ENCODE measurements at places on chromosomes 7 and 10.

DNA sequence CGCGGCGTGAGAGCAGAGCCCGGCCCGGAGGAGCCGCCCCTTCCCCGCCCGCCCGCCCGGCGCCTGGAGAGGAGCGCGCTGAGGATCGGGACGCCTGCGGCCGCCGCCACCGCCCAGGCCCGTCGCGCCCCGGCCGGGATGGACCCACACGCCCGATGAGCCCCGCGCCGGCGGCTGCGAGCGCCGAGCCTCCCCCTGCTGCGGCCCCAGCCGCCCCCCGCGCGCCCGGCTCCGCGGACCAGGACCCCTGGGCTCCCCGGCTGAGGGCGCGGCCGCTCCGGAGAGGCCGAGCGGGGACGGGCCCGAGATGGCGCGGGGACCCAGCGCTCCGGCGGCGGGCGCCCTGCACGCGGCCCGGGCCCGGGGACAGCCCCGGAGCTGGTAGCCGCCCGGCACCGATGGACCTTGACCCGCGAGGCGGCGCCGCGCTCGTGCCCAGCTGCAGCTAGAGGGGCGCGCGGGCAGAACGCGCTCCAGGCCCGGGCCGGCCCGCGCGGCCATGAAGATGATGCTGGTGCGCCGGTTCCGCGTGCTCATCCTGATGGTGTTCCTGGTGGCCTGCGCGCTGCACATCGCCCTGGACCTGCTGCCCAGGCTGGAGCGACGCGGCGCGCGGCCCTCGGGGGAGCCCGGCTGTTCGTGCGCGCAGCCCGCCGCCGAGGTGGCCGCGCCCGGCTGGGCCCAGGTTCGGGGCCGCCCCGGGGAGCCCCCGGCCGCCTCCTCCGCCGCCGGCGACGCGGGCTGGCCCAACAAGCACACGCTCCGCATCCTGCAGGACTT is 520 bp downstream of the FAM20C start:
- no peak for DNase-seq

GRCh38 chr7:78225534-78225933 is 427.0 kb downstream of the PHTF2 start:
- DNase-seq: no peak

GRCh38 chr7:133837224-133837623 is 289.9 kb upstream of the LRGUK start:
- DNase-seq: no peak

GRCh38 chr7:65809259-65809981 is 63.5 kb upstream of the VKORC1L1 start:
- no peak for DNase-seq

DNA sequence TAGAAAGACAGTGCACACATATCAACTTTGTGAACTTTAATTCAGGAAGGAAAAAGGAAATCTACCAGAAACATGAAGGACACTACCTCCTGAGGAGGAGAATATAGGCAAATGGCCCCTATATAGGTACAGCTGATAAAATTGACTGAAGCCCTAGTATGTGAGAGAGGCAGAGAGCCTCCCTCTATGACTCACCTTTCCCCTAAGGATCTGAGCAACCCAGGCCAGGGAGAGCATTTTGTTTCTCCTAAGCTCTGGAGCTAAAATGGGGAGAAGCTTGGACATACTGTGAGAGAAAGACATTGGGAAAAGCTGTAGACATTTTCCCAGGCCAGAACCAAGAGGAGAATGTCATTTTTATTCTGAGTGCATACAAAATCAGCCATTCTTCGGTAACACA is 303.5 kb downstream of the AHR start:
- no peak for DNase-seq

- DNase-seq: no peak
Observed at GRCh38 chr10:125592897-125593296, 90.1 kb downstream of the TEX36 start.

- DNase-seq: no peak
Observed at GRCh38 chr7:30594048-30594539, 584 bp upstream of the GARS1 start.

DNA sequence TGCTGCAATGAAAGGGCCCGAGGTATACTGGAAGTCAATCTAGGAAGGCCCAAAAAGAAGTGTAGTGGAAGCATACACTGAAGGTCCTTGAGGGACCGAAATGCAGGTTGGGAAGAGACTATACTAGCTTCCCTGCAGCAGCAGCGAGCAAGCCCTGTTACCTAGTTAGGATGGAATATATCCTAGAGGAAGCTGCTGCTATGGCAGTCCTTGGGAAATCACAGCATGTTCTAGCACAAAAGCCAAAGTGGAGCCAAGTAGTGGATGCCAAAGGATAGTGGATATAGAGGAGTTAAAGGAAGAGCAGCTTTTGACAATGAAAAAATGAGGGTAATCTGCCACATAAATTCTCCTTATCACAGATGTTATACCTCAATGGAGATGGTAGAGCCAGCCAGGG is 123.8 kb upstream of the STARD3NL start:
- no peak for DNase-seq

GRCh38 chr10:1747590-1748157 is 10.3 kb upstream of the ADARB2 start:
- DNase-seq: no peak

- DNase-seq: no peak
Observed at GRCh38 chr10:51462076-51462779, 237.2 kb downstream of the CSTF2T start.

DNA sequence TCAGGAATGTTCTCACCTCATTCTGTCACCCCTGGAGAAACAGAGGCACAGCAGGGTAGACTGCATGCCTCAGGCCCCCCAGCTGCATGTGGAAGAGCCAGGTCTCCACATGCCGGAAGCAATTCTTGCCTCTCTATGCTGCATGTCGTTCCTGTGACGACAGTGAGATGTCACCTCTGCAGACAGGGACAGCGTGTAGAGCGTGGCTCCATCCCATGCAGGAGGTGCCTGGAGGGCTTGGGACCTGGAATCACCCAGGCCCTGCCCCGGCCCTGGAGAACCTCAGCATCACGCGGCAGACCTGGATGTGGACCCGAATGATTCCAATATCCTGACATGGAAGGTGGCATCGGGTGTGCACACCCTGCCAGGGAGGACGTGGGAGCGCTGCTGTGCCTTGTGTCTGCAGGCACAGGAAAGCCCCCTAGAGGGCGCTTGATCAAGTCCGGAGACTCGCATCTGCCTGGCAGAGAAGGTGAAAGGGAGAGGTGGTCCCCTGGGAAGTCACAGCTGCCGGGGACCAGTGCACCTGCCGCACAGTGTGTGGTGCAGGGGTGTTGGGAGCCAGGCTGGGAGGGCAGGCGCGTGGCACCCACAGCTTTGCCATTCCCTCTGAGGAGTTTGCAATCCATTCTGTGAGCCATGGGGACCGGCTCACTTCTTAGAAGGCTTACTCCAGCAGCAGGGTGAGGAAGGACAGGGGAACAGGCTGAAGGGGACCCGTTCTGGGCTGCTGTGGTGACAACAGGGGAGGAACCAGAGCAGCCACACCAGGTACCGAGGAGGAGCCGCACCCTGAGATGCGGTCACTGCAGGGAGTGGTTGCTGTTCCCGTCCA is 45.3 kb upstream of the EN2 start:
- DNase-seq: no peak

DNA sequence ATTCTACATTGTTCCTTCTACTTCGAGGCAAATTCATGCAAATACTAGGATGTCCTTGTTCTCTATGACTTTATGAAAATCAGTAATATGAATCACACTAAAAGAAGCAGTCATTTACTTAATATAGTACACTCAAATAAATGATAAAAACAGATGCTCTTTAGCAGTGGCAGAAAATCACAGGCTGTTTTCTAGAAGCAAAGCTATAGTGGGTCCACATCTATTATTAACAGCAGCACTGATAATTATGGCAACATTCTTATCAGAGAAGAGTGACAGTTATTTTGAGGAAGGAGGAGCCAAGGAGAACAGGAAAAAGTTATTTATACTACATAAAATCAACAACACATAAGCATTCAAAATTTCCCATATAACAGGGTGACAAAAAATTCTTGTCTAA is 16.5 kb downstream of the KIF5B start:
- no peak for DNase-seq

GRCh38 chr7:35430547-35431153 is 176.8 kb upstream of the TBX20 start:
- no peak for DNase-seq

DNA sequence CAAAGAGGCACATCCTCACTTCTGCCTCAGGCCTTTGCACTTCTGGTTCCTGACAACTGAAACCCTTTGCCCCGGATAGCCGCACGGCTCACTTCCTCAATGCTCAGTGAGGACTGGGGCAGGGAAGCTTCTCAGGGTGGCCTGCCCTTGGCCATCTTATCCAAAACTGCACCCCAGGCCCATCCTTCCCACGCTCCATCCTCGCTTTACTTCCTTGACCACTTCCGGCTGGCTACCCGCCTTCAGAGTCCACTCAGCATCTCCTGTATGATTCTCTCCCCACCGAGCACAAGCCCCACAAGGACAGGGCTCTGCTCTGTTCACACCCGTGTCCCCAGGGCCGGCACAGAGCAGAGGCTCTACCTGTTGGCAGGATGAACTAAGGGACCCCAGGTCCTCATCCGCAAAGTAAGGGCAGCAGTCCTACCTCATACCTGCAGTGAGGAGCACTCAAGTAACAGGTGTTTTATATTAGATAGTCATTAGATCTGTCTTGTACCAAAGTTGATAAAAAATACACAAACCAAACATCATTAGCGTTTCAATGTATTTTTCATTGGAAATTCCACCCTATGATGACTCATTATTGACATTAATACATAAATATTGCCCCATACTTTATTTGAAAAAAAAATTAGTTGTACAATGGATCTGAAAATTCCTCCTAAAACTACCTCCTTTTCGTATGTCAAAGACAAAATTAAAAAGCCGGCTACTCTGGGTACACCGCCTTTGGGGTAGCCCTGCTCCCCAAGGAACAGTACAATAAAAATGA is 35.0 kb downstream of the GNA12 start:
- DNase-seq: no peak

- peak; percentile 21 for DNase-seq
Observed at GRCh38 chr10:68332259-68333057, at the start of gene PBLD. Gene PBLD, minus strand, starts transcription at chr10:68332928. Its CDS starts 26,084 bp downstream, at chr10:68306844.

DNA sequence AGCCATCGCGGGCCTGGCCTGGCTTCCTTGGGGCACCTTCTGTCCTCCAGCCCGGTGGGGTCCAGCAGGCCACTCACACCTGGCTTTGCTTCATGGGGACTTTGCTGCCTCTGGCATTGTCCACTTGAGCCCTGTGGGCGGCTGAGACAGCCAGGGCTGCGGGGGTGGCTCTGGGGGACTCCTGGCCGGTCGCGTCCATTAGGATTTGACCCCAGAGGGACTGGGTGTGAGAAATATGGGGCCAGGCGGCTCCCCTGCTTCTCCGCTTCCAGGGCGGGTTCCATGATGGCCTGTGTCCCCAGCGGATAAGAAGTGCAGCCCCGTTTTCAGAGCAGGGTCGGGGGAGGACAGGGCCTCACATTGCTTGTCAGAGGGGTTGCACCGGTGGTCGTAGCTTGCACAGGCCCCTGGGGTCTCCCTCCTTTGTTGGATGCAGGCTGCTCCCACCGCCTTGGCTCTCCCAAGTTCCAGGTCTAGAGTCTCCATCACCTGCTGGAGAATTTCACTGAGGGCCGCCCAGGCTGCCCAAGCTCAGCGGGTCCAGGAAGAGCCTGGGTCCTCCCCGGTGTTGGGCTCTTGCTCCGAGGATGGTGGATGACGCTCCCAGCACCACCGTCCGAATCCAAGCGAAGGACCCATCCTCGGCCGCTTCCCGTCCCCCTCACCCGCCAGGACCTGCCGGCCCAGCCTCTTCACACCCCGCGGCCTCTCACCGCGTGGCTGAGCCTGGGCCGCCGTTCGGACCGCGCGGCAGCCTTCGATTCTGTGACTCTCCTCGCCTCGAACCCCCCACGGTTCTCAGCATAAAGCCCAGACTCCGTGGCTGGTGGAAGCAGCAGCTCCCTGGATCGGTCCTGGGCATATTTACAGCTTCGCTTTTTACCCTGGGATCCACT is 140.1 kb downstream of the DYNC2I1 start:
- no peak for DNase-seq

DNA sequence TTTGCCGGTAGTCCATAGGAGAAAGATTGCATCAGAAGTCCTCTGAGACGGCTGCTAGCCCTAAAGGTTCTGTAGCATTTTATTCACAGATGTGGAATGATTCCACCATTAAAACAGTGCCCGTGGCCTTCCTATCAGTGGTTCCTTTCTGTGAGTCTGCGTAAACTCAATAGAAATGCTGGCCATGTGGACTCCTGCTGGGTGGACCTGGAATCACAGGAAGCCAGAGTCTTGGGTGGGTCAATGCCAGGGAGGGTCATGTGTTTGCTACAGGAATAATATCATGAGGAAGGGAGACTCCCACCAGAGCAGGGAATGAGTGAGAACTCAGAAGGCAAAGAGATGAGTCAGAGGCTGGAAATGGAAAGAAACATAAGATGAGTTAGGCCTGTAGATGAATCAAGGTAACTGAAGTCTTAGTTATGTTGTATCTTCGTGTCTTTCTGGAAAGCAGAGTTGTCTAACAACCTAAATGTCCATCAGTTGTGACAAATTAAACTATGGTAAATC is 410.4 kb upstream of the AUTS2 start:
- DNase-seq: no peak

- DNase-seq: no peak
Observed at GRCh38 chr10:3295582-3296151, 123.1 kb upstream of the PITRM1 start.

DNA sequence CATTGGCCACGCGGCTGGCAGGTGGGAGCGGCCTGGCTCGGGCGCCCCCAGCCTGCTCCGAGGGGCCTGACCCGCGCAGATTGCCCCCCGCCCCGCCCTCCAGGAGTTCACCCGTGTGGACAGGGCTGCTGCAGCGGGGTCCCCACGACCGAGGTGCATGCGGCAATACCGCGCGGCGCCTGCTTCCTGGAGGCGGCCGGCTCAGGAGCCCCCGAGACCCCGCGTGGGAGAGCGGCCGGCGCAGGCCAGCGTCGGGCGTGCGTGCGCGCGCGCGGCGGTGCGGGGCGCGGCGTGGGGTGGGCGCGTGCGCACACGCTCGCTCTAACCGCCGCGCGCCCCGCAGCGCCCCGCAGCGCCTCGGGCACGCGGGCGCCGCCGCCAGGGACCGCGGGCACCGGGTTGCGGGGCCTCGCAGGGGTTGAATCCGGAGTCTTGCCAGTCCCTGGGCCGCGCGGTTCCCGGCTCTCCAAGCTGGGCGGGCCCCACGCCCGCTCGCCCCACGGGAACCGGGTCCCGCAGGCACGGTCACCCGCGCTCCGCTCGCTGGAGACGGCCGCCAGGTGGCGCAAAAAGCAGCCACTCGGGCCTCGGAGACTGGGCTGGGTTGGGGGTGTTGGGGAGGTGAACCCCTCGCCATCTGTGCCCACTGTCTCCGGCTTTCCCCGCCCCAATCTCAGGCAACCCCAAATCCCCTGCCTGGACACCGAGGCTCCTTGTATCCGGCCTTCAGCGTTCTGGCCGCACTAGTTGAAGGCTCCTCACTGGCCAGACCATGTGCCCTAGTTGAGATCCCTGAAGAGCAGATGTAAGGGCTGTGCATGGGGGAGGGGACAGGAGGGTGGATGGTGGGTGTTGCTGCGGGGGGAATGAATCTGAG is 1.3 kb upstream of the ACHE start:
- peak; percentile 35 for DNase-seq

DNA sequence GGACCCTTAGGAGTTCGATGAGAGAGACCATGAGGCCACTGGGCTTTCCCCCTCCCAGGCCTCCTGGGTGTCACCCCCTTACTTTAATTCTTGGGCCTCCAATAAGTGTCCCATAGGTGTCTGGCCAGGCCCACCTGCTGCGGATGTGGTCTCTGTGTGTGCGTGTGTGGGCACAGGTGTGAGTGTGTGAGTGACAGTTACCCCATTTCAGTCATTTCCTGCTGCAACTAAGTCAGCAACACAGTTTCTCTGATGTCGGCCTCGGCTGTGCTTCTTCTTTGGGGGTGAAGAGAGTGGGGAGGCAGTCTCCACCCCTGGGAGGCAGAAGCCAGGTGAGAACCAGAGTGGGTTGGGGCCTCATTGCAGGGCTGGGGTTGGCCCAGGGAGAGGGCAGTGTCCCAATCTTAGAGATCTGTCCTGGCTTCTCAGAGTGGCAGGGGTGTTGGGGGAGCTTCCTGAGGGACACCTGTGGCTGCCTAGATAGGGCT is 1.5 kb downstream of the PVRIG start:
- peak; percentile 63 for DNase-seq
